ENCODE measurements at places on chromosomes 11 and 22. TPM values are rescaled to one million over a fixed set of nuclear protein-coding genes. Genes with fewer than 3 reads are reported as not detected.
A peak's percentile ranks its signal among the peaks of the same experiment; 100 is the strongest.

GRCh38 chr22:19472233-19472632 is 6.8 kb downstream of the UFD1 start:
- ATAC-seq, result no peak

DNA sequence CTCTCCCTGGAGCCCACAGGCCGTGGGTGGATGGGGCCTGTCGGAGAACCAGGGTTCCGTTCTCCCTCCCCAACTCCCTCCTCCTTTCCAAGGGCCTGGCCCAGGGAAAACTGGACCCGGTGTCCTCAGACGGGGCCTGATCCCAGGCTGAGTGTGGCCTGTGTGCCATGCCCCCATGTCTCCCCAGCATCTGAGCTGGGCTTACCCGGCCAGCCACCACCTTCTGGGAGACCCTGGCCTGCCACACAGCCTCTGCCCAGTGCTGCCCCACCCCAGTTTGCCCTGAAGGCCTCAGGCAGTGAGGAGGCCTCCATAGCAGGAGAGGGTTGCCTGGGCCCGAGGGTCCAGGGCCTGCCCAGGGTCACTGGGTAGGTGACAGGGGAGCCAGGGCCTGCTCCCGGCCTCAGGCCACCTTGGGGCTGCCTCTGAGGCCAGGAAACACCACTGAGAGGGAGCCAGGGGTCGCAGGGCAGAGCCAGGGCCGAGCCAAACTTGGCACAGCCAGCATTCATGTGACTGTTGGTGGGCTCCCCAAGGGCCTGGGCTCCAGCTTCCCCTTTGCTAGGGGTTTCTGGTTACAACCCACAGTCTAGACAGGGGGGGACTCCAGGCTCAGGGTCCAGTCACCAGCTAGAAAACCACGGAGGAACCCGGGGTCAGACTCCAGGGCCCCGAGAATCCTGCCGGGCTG is 590 bp upstream of the IFITM10 start:
- ATAC-seq, result no peak

GRCh38 chr11:105520706-105521345 is 89.0 kb upstream of the GRIA4 start:
- no peak for ATAC-seq

- ATAC-seq, result no peak
Observed at GRCh38 chr22:45804986-45805325, 133.3 kb downstream of the ATXN10 start.

GRCh38 chr11:46461461-46461927 is 69.9 kb upstream of the CHRM4 start:
- ATAC-seq, result no peak

DNA sequence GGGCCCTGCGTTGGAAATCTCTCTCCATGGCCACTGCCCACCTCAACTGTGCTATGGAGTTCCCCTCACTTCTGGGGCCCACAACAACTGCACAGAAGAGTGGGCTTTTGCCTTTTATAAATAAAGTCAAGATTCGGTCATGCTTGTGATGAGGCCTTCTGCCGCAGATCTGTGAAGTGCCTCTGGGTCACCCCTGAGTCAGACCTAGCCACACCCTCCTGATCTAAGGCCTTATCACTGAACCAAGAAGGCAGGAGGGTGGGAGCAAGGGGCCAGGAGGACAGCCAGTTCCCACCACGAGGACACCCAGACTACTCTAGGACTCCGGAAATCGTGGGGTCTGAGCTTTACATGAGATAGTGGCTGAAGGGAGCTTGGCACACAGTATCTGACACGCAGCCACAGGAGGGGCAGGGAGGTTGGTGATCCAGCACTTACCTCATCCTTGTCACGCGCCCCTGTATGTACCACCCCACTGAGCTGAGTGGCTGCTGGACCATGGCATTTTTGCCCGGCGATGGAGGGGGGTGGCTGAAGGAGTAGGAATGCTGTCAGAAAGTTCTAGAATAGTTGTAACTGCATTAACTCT is 115.7 kb downstream of the ABTB2 start:
- ATAC-seq, result no peak

GRCh38 chr11:108647701-108648527 is 17.0 kb upstream of the DDX10 start:
- peak; percentile 91 for ATAC-seq

- ATAC-seq, result no peak
Observed at GRCh38 chr11:61152816-61153592, 8.2 kb downstream of the VPS37C start.

GRCh38 chr11:12777208-12777874 is 103.1 kb downstream of the TEAD1 start:
- no peak for ATAC-seq

FOSL1 gene
- total RNA-seq, result 24.8 TPM

DNA sequence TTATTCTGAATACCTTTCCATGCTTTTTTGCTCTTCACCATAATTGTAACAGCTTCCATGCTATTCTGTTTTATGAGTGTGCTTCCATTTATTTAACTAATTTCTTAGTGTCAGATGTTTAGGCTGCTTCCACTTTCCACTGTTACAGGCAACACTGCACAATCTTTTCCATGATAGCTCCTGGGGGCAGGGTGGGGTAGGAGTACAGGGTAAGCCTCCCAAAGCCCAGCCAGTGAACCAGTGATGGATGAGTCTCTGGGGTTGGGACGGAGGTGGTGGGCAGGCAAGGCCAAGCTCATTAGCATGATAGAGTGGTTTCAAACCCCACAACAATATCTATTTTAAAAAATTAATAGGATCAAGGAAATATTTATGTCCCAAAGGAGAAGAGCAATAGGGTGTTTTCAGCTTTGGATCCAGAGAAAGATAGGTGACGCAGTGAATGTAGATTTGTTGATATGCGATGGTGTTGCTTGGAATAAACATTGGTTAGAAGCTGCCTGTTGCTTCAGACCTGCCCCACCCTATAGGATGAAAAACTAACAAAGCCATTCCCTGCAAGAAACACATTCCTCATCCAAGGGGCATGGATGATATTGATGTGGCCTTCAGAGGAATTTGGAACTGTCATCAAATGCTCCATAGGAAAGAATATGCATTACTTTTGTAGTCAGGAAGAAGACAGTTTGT is 17.1 kb upstream of the ELF5 start:
- ATAC-seq, result no peak

All from activated T-helper 17 cell treated with anti-CD3 and anti-CD28 coated beads, Interleukin-2, amount 50 U/mL, for 72 hours (primary cell).